ENCODE measurements at places on chromosomes 1 and 21.

- no peak for DNase-seq
Measured at GRCh38 chr1:11804666-11805421, 920 bp downstream of the MTHFR start.

DNA sequence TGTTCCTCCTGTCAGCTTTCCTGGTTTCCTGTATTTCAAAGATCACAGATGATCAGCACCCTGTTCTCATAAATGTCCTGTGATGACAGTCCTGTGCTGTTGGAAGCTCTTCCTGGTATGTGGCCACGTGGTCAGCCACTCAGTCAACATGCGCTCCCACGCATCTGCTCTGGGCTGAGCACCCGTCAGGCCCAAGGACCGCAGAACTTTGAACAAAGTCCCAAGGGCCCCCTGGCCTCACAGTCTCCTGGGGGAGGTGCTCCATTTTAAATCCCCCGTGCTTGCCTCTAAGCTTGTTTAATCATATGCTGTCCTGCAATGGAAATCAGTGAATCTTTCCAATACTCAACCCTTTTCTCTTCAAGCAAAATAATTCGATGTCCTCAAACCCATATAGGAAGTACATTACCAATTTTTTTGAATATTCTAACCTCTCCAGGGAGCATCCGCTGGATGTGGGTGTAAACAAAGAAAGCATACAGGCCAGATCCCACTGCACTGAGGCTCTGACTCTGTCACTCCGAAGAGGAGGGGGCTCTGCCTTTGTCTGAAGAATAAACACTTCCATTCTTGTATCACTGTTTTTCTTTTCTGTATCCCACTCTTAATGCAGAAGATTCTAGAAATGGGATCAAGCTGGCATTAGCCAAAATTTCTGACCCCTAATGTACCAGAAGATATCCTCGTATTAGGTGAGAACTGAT, 250.3 kb downstream of the SDCCAG8 start:
- no peak for DNase-seq

GRCh38 chr1:67564193-67564592, 120.8 kb upstream of the GADD45A start:
- DNase-seq, result no peak

DNA sequence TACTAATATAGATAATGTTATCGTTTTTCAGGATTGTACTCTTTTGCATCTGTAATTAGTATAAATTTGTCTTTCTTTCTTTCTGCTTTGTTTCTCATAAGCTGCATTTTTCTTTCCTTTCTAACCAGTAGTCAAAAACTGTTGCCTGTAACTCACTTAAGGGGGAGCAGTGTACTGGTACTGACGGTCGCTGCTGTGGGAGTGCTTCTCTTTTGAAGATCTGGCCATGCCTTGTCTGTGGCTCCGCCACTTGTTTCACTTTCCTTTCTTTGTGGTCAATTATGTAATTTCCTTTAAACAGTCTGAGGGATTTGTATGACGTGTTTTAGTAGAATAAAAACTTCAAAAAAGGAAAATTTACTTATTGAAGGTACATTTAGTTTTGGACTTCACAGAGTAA, 37.0 kb downstream of the MIA3 start:
- no peak for DNase-seq

GRCh38 chr1:8467308-8467707, 149.4 kb downstream of the SLC45A1 start:
- DNase-seq, result no peak

- no peak for DNase-seq
Measured at GRCh38 chr21:45963232-45963570, 18.4 kb upstream of the COL6A1 start.

GRCh38 chr1:35857830-35858229, 25.2 kb upstream of the AGO1 start:
- no peak for DNase-seq

DNA sequence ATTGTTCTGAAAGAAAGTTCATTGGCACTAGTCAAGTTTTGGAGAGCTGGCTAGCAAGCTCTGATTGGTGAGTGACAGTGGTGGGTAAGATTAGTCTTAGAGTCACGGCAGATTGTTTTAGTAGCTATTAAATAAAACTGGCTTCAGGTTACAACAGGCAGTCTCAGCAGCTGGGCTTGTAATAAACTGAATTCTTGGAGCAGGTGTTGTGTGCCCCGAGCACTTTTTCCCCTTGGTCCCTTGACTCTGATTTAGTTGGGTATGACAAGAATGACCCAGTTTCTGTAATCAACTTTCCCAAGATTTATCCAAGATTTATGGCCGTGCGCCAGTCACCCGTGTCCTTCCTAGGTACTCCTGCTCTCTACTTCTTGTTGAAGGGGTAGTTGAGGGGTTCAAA, 40.2 kb downstream of the TBCE start:
- no peak for DNase-seq

DNA sequence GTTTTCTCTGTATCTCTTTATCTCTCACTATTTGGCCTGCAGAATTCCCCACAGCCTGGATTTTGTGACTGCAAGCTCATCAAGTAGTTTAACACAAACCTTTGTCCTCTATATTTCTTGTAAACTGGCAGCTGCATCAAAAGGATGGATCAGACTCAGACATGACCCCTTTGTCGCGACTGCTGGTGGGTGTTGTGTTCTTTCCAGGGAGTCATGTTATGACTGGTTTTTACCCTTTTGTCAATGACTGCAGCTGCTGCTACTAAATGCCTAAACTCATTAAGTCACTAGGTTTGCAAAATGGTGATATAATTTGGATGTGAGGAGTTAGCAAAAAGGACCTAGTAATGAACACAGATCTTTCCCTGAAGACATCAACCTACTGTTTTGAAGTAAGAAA, 10.2 kb upstream of the TOMM20 start:
- no peak for DNase-seq

- DNase-seq, result no peak
Measured at GRCh38 chr1:212594640-212595039, 13.9 kb upstream of the ATF3 start.

DNA sequence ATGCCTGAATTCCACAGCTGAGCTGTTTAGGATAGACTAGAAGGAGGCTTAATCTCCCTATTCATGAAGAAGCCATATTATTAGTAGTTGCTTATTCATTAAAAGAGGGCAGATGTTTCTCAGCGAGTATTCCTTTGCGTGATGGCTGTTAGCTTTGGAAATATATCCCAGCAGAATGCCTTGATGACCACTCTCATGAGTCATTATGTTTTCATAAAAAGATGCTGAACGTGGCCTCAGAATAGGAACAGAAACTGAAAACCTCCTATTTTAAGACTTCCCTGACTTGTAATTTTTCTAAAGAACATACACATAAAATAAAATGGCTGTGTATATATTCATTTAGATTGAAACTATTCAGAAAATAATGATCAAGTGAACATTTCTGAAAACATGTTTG, 9.6 kb upstream of the PLA2G4A start:
- DNase-seq, result no peak

- DNase-seq, result no peak
Measured at GRCh38 chr21:41676198-41676597, 90.7 kb downstream of the RIPK4 start.

DNA sequence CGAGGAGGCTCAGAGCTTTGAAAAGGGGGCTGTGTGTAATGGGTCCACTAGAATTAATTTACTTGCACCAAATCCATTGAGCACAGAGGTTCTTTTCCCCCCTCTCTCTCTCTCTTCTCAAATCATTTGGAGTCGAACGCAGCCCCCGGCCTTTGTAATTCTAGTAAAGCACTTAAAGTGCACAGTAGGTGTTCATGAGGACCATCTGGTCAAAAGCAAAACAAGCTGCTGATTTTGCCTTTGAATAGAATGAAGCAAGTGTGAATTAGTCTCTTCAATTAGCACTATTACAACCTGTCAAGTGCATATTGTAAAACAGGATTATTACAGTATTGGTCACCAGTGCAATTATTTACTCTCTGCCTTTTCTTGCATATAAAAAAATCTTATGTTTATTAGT, 259.9 kb downstream of the FAF1 start:
- DNase-seq, result no peak

DNA sequence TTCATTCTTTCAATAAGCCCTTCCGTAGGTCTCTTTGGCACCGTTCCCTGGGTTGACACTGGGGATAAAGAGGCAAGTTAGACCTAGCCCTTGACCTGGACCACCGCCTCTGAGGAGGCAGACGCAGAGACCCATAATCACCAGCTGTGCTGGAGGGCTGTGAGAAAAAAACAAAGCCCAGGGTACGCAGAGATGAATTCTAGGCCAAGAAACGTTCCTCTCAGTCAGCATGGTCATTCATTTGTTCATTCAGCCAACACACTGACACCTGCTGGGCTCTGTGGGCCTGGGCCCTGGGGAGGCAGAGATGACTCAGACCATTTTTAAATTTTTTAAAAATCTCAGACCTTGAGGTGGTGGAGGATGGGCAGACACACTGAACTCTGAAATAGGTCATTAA, 26.3 kb upstream of the TRABD2B start:
- no peak for DNase-seq

DNA sequence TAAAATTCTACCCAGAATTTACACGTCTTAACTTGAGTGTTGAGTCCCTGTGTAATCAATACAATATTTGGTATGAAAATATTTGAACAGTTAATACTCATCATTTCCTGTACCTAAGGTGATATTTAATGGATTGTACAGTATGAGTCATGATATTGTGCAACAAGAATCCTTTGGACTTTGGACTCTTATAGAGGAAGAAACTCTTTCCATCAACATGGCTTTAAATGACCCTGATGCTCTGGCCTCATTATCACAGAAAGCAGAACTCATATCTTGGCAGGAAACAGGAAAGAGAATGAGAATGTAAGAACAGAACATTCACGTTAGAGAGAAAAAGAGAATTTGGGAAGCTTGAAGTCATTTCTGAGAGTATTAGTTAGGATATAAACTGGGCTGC, 168.8 kb upstream of the B3GALT2 start:
- no peak for DNase-seq

DNA sequence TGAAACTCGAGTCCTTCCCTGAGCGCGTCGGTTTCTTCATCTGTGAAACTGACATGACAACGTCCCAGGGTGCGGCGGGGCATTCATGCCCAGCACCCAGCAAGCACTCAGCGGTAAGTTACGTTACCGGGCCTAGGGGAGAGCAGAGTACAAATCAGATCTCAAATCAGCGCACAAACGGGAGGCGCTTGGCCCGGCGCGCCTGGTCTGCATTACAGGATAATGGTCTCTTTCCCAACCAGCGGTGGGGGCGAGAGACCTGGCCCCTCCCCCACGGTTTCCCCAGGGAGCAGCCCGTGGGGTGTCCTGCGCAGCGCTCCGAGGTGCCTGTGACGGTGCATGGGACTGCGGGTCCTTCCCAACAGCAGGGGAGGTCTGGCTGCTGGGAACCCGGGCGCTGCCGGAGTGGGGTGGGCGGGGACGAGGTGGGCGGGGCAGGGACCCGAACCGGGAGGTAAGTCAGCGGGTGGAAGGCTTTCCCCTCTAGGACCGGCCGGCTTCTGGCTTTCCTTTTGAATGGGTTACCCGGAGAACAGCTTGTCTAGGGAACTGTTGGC, 1.0 kb downstream of the TMEM51 start:
- DNase-seq, result no peak

DNA sequence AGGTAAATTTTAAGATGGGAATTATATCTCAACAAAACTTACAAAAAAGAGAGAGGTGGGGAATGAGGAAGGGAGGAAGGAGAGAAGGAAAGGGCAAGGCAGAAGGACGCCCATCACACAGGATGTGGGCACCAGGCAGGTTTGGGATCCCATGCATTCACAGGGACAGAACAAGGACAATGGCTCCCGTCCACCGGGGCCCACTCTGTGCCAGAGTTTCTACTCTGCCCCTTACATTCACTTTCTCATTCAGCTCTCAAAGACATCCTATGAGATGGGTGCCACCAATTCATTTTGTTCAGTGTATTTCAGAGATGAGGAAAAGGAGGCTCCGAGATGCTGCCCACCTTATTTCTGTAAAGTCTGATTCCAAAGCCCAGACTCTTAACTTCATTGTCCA, 7.4 kb downstream of the CLEC20A start:
- no peak for DNase-seq

DNA sequence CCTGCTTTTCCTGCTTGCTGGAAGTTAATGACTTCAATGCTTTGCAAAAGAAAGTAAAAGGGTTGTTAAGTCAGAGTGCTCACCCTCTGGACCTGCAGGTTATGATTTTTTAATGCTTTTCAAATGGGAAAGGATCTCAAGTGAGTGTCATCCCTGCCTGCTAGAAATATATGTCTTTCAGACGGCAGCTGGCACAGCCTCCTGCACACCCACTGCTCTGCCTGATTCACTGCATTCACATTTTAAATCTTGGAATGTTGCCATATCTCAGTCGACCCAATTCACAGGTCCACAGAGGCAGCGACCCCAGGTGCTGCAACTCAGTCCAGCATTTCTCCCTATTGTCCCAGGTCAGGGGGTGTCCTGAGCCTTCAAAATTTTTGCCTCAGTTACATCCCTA, 10.7 kb downstream of the DUSP23 start:
- no peak for DNase-seq

GRCh38 chr1:203465146-203465798, 10.3 kb upstream of the PRELP start:
- DNase-seq, result no peak

DNA sequence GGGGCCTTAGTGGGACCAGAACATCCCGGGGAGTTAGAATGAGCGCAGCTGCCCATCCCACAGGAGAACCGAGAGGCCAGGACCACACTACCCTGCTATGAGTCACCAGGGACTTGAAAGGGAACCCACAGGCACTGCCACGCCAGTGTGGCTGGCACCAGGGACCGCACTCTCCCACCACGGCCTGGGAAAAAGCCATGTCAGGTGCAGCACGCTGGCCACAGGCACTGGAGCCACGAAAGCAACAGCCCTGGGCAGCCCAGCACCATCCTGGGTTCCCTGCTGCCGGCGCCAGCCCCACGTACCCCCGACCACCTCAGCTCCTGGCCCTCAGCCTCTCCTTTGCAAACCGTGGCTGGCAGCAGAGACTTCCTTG, 14.1 kb upstream of the TMEM240 start:
- DNase-seq, result no peak

DNA sequence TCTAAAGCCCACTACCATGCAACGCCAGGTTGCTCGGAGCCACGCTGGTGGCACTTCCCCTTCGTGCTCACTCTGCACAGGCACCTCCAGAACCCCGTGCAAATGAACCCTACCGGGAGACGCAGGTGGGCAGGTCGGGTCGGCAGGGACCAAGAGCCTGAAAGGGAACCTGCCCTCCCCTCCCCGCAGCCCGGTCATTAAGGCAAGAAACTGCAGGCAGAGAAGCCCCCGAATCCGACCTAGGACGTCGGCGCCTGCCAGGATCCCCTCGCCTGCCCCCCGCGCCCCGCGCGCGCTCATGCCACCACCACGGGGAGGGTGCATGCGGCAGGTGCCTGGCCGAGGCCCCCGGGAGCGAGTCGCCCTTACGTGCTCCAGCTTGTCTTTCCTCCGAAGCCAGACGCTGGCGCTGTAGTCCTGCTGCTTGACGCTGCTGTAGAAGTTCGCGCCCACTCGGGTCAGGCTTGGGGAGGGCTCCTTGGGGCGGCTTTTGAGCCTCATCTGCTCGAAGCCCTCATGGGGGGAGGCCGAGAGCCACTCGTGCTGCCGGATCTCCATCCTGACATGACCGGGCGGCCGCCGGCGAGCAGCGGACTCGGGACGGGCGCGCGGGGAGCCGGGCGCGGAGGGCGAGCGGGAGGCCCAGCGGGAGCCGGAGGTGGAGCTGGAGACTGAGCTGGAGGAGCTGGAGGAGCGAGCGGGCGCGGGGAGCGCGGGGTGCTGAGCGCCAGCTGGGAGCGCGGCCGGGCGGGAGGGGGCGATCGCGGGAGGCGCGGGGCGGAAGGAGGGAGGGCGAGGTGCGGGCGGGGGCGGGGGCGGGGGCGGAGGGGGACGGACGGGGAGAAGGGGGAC, 552 bp downstream of the PLD5 start:
- no peak for DNase-seq

Data from H54 (cell line).